ENCODE measurements at places on chromosomes 12 and 14. TPM values are rescaled to one million over a fixed set of nuclear protein-coding genes. Genes with fewer than 3 reads are reported as not detected.

Gene PRH2
- not detected for total RNA-seq

Gene ACSM4
- not detected for total RNA-seq

Gene MYF5
- not detected for total RNA-seq

Gene RFC5
- 15.4 TPM for total RNA-seq

Gene PLD4
- total RNA-seq, result 0.33 TPM

Gene TOMM20L
- total RNA-seq, result not detected

Gene CLEC14A
- total RNA-seq, result 23.4 TPM

All from thyroid gland (tissue), 4 donors.